ENCODE measurements at places on chromosomes 4 and X.

- DNase-seq = no peak
These were observed 550.5 kb downstream of the PDHA2 start for GRCh38 chr4:96390404-96390803.

GRCh38 chr4:94636004-94636403 lies 121.8 kb upstream of the BMPR1B start:
- no peak for DNase-seq

DNA sequence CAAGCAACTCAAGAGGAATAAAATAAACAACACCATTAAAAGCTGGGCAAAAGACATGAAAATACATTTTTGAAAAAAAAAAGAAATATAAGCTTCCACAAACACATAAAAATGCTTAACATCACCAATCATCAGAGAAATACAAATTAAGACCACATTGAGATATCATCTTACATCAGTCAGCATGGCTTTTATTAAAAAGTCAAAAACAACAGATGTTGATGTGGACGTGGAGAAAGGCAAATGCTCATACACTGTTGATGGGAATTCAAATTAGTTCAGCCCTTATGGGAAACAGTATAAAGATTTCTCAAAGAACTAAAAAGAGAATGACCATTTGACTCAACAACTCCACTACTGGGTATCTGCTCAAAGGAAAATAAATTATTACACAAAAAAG lies 59.6 kb downstream of the STK32B start:
- no peak for DNase-seq

DNA sequence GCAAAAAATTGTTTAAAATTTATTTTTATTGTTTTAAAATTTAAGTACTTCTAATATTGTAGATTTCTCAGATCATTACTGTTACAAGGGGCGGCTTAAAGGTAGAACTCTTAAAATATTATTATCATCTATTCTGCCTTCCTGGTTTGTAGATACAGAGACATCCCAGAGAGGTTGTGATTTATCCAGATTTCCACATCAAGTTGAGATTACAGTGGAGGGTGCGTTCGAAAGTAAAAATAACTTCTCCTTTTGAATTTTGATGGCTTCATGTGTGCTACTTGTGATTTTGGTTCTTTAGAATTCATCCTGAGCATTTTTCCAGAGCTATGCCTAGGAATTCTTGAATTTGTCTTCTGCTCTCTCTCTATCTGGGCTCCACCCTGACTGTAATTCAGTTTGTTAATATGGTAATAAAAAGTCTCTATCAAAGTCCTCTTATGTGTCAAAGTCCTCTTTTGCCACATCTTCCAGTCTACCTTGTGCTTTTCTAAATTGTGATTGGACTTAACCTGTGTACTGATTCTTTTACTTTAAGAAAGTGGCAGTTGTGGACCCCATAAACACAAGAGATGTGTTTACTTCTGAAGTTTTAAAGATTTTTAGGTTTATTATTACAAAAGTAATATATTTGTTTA lies 37.2 kb downstream of the CLCN3 start:
- DNase-seq = no peak

GRCh38 chrX:110786486-110786885 lies 9.1 kb downstream of the CHRDL1 start:
- DNase-seq = peak; percentile 50

DNA sequence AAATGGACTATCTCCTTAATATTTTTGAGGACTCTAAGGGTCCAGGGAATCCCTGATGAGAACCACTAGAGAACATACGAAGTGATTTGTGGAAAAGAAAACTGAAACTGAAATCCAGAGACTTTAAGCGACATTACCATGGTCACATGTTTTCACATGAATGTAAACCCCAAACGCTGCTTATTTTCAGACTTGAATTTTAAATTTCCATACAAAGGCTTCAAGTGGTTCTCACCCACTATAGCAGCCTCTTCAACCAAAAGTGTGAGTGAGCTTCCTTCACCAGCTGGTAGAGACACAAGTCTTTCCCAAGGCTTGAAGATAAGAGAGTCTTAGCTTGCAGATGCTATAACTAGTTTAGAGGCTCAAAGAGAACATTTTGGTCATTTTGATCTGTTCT lies 232.7 kb downstream of the MGST2 start:
- no peak for DNase-seq

GRCh38 chr4:64727960-64728359 lies 318.7 kb upstream of the TECRL start:
- no peak for DNase-seq

GRCh38 chr4:24241511-24241910 lies 342.8 kb downstream of the DHX15 start:
- no peak for DNase-seq

DNA sequence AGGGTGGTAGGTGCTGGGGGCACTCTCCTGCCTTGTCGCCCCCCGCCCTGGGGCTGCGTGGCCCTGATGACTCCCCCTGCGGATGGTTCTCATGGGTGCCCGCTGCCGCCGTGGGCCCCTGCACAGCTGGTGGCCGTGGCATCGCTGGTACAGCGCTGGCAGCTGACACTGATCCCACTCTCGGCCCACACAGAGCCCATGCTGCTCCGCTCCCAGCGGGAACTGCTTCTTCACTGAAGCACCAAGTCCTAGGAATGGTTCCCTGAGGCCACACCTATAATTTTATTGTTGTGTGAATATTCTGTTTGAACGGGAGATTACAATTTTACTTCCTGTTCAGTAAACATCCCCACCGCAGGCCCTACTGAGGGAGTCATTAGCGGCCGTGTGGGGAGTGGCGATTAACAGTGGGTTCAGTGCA lies 138.6 kb upstream of the NKX1-1 start:
- no peak for DNase-seq

GRCh38 chrX:68726366-68726765 lies 78.9 kb downstream of the STARD8 start:
- no peak for DNase-seq

GRCh38 chr4:92618968-92619367 lies 315.2 kb downstream of the GRID2 start:
- peak; percentile 14 for DNase-seq

DNA sequence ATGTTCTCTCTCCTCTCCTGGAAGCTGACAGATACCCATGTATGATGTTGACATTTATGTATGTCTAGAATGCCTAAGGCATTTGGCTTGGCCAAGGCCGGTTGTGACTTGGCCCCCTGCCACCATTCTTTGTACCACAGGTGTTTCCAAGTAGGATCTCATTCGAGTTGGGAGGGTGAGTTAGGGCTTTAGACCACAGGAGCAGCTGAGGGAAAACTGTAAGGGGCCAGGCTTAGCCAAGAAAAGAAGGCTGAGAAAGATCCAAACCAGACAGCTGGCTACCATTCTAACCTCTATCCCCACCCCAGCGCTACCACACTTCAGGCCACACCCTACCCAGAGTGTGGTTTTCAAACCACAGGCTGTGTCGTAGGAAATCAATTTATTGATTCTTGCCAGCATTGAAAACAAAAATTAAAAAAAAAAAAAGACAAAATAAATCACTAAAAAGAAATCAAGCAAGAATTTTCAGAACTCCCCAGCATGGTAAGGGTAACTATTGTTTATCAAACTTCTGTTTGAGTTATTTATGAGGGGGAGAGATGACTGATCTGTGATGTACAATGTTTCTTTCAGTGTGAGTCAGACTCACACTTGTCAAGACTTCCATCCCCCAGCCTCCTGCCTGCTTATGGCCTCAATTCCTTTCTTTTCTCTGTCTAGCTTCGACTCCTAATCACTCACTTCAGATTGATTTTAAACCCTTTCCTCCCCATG lies 9.9 kb downstream of the TMSB4X start:
- DNase-seq = no peak

DNA sequence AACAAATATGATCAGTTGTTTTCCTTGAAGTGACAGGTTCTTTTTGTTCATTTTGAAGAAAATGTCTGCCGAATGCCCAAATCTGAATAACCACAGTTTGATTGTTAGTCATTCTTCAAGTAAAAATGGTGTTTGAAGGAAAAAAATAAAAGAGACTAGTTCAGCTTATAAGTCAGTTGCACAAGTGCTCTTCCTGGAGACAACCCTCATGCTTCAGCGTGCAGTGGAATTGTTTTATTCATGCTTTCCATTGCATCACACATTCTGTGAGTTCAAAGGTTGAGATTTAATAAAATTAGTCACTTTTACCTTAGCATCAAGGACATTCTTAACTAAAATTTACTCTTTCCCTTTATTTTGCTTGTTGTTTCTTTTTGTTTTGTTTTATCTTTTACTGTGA lies 404.9 kb downstream of the ZNF674 start:
- DNase-seq = no peak

- no peak for DNase-seq
These were observed 2.1 kb upstream of the ZMYM3 start for GRCh38 chrX:71256051-71256450.

- no peak for DNase-seq
These were observed 44.8 kb downstream of the GSTCD start for GRCh38 chr4:105753361-105753760.

DNA sequence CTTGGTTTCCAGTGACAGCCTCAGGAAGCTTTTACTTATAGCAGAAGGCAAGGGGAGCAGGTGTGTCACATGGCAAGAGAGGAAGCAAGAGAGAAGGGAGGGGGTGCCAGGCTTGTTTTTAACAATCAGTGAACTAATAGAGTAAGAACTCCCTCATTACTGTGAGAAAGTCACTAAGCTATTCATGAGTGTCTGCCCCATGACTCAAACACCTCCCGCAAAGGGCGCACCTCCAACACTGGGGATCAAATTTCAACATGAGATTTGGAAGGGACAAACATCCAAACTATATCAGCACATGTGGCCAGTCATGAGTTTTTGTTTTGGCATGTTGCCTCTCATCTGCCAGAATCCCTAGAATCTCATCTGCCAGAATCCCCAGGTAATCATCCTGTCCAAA lies 183.5 kb upstream of the C1QTNF7 start:
- DNase-seq = no peak

DNA sequence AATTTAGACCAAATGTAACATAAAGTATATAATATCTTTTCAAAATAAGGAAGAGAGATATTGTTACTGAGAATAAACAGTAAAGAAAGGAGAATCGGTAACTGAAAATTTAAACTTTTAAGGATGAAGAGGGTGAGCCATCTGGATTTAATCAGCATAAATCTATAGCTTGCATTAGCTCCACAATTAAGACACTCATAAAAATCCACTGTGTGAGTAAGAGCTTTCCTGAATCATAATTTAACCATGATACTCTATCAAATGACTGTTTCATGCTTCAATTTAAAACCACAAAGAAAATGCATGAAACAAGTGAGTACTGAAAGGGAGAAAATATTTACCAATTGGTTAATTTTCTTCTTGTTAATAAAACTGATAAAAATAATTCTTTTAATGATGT lies 951.5 kb upstream of the SLIT2 start:
- DNase-seq = no peak

- no peak for DNase-seq
These were observed 14.4 kb upstream of the ENAM start for GRCh38 chr4:70614184-70614555.

GRCh38 chr4:68499021-68499420 lies 51.8 kb downstream of the TMPRSS11E start:
- DNase-seq = no peak

- no peak for DNase-seq
These were observed 69.0 kb upstream of the TMEM33 start for GRCh38 chr4:41865981-41866798.

- no peak for DNase-seq
These were observed 460.4 kb upstream of the HS3ST1 start for GRCh38 chr4:11889099-11889498.

GRCh38 chr4:47442980-47443379 lies 20.5 kb downstream of the COMMD8 start:
- no peak for DNase-seq

GRCh38 chr4:186554914-186555827 lies at the start of gene MTNR1A:
Gene MTNR1A, minus strand, starts transcription at chr4:186555567. Its CDS starts 202 bp downstream, at chr4:186555365.
- no peak for DNase-seq

DNA sequence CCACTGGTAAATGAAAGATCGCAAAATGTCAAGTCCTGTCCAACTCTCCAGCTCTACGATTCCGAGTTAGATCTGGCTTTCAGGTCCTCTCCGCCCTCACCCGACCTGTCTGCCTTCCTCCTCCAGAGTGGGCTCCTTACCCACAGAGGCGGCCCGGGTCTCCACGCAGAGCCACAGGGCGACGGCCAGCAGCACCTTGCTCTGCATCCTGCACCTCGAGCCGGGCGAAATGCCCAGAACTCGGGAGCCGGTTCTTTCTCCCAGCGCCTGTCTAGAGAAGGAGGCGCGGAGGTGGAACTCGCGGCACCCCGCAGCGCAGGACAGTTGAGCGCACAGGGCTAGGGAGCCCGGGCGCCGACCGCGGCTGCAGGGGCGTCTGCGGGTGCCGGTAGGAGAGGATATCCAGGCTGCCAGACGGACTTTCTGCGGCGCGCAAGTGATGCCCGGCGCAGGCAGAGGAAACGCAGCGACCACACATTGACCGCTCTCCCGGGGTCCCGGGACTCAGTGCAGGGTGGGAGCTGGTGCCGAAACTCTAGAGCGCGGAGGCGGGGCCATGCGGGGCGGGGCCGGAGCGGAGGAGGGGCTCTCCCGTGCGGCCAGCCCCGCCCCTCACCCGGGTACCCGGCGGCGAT lies at the start of gene KDR:
TSS of gene KDR (minus strand) at position 509 of the 635 bp plus-strand sequence. CDS start at position 207, 302 bp downstream.
- DNase-seq = no peak

DNA sequence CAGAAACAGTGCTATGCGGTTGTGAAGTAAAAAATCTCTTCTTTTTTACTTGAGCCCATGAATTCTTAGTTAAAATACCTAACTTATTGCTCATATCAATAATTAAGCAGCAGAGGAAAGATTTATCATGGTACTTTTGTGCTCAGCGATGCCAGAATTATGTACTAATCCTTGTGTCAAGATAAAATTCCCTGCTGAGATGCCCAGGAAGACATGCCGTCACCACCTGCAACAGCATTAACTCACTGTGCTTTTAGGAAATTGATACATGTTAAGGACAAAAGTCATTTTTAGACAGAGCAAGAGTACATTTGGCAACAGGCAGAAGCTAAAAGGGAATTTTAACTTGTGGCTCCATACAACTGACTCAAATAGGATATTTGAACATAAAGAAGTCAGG lies 138.9 kb downstream of the NPNT start:
- DNase-seq = no peak

GRCh38 chr4:11106190-11106589 lies 322.5 kb downstream of the HS3ST1 start:
- DNase-seq = no peak

DNA sequence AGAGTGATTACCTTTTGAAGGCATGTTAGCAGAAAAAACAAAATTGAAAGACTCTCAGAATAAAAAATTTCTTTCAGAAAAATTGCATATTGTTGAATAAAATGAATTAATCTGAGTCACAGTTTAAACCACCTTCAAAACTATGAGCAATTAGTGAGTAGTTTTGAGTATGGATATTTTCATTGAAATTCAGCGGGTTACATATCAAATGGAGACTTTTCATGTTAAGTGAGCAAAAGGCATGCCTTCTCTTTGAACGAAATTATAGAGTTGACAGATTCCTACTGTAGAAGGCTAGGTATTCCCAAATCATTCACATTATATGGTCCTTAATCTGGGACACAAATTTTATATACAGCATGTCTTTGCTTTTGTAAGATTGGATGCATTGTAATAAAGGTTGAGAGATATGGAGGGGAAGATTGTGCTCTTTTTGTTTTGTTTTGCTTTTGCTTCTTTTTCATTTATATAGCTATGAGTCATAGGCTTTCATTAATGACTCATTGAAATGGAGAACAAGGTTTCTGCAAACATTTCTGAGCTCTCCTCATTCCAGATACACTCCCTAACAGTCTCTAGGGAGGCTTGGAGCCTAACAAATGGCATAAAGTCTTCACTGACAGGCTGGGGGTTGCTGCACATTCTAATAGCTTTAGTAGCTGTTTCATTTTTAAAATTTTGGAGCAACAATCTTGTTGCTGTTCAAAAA lies 21.6 kb downstream of the PCDH18 start:
- DNase-seq = peak; percentile 73

All from non-pigmented ciliary epithelial cell (primary cell).